HT1080 (cell line): ENCODE measurements at places on chromosomes 2 and 18. TPM values are rescaled to one million over a fixed set of nuclear protein-coding genes. Genes with fewer than 3 reads are reported as not detected.

- DNase-seq, result no peak
These were observed 5.2 kb downstream of the GALR1 start for GRCh38 chr18:77254711-77255405.

- no peak for DNase-seq
These were observed 21.5 kb upstream of the ANXA4 start for GRCh38 chr2:69720404-69720803.

DNA sequence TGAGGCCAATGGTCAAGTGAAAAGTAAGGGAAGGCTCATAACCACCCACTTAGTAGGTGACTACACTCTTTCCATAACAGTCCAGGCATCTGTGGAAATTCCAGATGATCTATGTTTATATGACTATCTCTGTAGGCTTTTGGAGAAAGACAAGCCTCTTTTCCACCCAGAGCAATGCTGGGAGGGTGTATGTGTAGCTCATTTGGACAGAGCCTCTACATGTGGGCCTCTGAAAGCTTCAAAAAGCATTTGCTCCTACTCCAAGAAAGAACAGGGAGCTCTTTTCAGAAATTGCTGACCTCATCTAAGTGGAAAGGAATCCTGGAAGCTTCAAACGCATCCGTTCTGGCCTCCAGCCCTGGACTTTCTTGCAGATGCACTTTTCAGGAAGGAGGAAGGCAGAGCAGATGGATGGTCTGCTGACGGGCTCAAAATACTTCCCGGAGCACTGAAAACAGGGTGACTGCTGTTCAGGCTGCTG, 308.7 kb downstream of the LRATD1 start:
- no peak for DNase-seq

DNA sequence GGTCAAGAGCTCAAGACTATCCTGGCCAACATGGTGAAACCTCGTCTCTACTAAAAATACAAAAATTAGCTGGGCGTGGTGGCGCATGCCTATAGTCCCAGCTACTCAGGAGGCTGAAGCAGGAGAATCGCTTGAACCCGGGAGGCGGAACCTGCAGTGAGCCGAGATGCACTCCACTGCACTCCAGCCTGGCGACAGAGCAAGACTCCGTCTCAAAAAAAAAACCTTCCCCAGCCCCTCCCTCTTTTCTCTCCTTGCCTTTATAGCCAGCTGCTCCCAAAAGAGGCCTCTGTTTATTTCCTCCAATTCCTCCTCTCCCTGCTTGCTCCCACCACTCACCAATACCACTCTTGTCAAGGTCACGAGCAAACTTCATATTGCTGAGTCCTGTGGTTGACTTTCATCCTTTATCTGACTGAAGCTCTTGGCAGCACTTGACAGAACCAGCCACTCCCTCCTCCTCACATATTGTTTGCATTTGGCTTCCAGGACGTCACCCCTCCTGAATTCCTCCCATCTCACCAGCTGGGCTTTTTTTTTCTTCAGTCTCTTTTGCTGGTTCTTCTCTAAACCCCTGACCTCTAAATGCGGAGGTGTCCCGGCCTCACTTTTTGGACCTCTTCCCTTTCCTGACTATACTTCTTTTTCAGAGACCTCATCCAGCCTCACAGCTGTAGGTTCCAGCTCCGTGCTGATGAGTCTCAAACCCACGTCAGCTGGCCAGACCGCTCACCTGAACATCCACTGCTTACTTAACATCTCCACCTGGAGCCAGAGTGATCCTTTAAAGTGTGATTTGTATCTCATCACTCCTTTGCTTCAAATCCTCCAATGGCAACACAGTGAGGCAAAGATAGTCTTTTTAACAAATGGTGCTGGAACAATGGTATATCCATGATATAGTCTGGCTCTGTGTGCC, 84.6 kb upstream of the CAB39 start:
- DNase-seq, result no peak

DNA sequence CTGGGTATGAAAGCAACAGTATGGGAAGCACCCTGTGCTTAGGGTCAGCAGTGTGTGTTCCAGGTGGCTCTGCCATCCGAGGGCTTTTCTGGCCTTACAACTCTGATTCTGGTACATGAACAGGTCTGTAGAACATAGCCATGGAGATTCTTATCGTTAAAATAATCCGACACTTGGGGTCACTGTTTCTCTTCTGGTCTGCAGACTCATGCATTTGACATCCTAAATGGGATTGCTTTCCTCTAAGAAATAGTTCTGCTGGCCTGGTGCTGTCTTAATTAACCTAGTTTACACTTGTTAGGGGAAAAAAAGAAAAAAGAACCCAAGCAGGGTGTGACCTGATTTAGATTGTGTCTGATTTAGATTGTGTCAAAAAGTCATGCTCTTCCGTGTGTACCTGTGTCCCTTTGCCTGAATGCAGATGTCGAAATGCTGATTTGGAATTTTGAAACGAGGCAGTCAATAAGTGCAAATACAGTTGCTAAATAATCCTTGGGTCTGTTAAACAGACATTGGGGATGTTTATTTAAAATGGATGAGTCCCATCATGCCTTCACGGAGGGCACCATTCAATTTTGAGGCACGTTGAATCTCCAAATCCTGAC, 59.6 kb downstream of the TRPM8 start:
- peak; percentile 82 for DNase-seq

- DNase-seq, result no peak
These were observed 43.9 kb upstream of the B3GNT7 start for GRCh38 chr2:231351648-231352047.

DNA sequence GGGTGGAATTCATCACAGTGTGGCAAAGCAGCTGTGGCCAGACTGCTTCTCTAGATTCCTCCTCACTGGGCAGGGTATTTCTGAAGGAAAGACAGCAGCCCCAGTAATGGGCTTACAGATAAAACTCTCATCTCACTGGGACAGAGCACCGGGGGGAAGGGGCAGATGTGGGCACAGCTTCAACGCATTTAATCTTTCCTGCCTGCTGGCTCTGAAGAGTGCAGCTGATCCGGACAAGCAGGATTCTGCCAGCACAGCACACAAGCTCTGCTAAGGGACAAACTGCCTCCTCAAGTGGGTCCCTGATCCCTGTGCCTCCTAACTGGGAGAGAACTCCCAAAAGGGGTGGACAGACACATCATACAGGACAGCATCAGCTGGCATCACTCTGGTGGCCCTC, 779.9 kb upstream of the CNTNAP5 start:
- no peak for DNase-seq

DNA sequence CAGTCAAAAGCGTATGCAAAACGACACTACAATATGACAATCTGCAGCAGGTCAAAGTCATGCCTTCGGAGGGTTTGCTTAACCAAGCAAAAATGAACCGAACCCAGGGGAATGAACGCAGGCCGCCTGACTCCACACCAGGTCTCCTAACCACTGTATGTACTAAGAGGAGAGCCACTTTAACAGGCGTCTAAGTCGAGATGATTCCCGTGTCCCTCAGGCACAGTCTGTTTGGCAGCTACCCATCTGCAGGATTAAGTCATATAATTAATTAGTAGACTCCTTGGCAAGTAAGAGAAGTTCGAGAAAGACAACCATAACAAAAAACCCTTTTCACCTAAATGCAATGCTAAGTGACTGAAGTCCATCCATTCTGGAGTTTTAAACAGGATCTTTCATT, 15.2 kb downstream of the CYB5A start:
- DNase-seq, result no peak

DNA sequence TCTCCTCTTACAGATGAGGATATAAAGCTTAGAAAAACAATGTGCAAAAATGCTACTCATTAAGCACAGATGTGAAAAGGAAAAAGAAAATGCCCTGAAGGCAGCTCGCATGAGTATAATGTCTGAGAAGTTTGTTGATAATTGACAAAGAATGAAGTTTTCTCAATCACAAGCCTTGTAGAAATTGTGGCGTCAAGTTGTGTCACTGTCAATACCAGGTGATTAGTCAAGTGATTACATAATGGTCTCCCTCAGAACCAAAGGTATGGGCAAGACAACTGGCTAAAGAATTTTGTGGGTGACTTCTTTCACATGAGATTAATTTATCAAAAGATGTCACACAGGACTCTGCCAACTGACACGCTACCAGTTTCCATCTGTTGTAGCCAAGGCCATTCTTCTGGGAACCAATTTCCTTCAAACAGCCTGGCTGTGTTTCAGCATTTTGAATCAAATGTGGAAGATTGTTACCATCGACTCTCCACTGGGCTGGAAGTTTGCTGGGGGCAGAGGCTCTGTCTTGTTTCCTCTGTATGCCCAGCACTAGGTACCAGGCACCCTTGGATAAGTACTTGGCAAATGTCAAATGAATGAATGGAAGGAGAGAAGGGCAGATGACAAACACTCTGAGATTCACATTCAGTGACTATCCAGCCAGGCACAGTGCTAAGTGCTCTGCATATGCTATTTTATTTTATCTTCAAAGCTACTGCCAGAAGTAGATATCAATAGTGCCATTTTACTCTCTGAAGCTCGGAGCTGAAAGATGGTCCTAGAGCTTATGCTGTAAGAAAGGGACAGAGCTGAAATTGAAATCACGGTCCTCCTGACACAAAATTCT, 5.9 kb upstream of the FN1 start:
- no peak for DNase-seq

- peak; percentile 21 for DNase-seq
These were observed 81.5 kb downstream of the DIS3L2 start for GRCh38 chr2:232042911-232043574.

DNA sequence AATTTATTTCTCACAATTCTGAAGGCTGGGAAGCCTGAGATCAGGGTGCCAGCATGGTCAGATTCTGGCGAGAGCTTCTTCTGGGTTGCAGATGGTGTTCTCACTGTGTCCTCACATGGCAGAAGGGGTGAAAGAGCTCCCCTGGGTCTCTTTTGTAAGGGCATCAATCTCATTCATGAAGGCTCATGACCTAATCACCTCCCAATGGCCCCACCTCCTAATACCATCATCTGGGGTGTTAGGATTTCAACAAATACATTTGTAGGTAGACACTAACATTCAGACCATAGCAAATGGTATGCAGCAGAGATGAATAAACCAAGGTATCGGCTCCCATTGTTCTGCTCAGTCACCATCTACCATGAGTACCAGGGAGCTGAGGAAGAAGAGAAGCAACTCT, 32.7 kb downstream of the YPEL5 start:
- DNase-seq, result no peak

- DNase-seq, result no peak
These were observed 232.5 kb upstream of the SPRED2 start for GRCh38 chr2:65664931-65665330.

DNA sequence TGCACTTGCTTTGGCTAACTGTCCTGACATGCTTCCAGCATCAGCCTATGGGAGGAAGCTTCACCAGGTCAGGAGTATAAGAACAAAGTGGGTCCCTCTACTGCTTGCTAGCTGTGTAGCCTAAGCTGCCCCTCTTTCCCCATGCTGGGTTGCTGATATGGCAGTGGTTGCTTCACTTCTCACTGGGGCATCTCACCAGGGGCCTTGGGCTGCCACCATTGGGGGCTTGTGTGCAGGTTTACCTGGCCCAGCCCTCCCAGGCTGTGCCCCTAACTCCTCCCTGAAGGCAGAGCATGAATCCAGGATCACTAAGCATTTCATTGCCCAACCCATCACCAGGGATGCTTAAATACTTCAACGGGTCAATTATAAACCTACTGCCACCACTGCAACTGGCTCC, 817.1 kb upstream of the TMEFF2 start:
- DNase-seq, result no peak

GRCh38 chr2:153311432-153311831, 167.1 kb downstream of the RPRM start:
- peak; percentile 27 for DNase-seq

DNA sequence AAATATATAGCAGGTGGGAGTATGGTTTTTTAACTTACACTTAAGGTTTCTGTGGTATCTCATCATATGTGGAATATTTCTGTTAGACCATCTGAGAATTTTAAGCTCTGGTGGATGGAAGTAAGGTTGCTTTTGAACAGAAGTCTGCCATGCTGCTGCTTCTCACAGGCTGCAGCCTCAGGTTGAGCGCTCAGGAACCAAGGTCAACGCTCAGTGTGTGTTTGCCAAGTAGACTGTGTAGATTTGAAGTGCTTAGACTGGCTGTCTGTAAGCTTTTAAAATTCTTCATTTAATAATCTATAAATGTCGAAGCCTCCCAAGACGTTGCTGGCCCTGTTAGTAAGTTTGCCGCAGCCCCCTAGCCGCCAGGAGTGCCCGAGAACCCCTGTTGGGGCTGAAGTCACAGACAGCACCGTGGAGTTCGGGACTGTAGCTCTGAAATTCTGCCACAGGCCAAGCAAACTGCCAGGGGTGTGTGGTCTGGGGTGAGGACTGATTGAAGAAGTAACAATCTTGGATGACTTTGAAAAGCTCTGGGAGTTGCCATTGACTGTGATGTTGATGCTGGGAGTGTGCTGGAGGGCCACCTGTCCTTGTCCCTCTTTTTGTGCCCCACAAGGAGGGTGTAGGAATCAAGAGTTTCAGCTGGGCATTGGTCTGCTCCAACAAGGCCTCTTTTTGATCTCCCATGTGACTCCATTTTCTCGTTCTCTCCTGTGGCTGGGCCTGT, 26.9 kb downstream of the INPP4A start:
- DNase-seq, result no peak

GRCh38 chr18:55220523-55220922, 261.3 kb upstream of the CCDC68 start:
- no peak for DNase-seq

GRCh38 chr2:234606896-234607295, 110.0 kb upstream of the ARL4C start:
- DNase-seq, result no peak

DNA sequence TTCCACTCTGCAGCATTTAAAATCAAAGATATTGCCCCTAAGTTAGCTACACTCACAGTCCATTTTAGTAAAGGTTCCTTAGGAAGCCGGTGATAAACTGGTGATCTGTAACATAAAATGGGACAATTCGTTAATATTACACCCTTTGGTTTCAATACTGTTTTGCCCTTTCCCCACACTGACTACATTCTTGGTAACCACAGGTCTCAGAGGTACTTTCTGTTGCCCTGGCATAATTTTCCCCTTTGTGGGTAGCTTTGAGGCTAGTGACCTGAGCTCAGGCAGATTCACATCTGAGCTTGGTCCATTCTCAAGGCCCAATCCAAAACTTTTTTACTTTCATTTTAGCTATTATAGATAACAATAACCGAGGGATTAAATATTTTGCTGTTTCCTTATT, 32.9 kb upstream of the CSRNP3 start:
- no peak for DNase-seq

- DNase-seq, result no peak
These were observed 31.1 kb downstream of the TOGARAM2 start for GRCh38 chr2:29012211-29012681.

- DNase-seq, result no peak
These were observed 978 bp upstream of the TUBA4A start for GRCh38 chr2:219254590-219255201.

DNA sequence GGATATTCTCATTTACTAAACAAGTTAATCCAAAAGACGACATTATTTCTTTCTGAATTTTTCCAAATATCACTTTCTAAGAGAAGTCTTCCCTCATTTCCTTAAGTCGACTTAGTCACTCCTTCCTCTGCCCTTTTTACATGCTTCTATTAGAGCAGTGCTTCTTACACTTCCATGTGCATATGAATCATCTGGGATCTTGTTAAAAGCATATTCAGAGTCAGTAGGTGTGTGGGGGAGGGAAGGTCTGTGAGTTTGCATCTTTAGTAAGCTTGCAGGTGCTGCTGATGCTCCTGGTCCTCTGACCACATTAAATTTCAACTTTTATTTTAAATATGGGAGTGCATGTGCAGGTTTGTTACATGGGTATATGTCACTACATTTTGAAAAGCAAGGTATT, 582.6 kb downstream of the NRXN1 start:
- DNase-seq, result peak; percentile 66

G6PC2 gene
- not detected in 2 replicates for total RNA-seq

ABCB11 gene
- under 0.01 TPM in 1 of 2 replicates, not detected in the other for total RNA-seq

SPATA3 gene
- total RNA-seq, result not detected in 2 replicates

SLC4A5 gene
- total RNA-seq, result not detected in 2 replicates

TANC1 gene
- total RNA-seq, result 17.0 and 20.0 TPM in 2 replicates

LIPG gene
- total RNA-seq, result 0.43 and 0.53 TPM in 2 replicates

FTCDNL1 gene
- total RNA-seq, result 0.43 and 2.0 TPM in 2 replicates

RFTN2 gene
- not detected in 2 replicates for total RNA-seq
